Stimulated activated CD4-positive, alpha-beta T cell treated with anti-CD3 and anti-CD28 coated beads, Interleukin-12 subunit alpha, Interleukin-12 subunit beta, amount 100 ng/mL, for 48 hours (primary cell): ENCODE measurements at places on chromosomes 11 and 22.

DNA sequence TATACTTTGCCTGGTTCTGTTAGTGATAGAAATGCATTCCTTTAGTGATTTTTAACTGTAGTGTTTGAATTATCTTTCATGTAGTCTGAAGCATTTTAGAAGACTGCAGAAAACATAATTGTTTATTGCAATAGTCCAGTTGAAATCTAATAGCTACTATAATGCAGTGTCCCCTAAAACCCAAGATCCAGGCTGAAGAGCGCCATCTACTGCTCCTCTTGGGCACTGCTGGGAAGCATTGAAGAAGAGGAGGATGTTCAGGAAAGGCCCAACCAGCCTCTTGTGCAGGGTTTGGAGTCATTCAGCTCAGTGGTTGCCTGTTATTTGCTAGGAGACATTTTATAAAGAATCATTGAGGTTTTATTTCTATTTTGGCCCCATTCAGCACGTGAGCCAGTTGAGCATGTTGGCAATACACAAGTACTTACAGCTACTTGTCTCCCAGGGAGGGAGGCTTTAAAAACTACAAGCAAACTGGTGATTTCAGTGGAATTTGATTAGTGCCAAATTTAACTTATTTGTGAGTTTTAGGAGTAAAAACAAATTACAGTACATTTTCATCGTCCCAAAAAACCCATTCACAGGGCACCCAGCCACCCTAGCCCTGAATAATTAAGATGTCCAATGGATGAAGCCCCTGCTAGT, 74.9 kb upstream of the HORMAD2 start:
- DNase-seq, result peak; percentile 36

GRCh38 chr11:100232006-100232405, 455.1 kb upstream of the ARHGAP42 start:
- no peak for DNase-seq

- DNase-seq, result peak; percentile 23
These were observed 1.7 kb downstream of the PDE3B start for GRCh38 chr11:14645015-14645912.

DNA sequence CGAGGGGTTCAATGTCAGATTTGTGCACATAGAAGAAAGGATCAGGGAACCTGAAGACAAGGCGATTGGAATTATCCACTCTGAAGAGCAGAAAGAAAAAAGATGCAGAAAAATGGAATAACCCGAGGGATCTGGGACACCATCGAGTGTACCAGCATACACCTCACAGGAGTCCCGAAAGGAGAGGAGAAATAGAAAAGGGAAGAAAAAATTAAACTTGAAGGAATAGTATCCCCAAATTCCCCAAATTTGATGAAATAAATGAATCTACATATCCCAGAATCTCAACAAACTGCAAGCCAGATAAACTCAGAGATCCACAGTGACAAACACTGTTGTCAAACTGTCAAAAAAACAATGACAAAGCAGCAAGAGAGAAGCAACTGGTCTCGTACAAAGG, 21.4 kb downstream of the IL17REL start:
- no peak for DNase-seq

DNA sequence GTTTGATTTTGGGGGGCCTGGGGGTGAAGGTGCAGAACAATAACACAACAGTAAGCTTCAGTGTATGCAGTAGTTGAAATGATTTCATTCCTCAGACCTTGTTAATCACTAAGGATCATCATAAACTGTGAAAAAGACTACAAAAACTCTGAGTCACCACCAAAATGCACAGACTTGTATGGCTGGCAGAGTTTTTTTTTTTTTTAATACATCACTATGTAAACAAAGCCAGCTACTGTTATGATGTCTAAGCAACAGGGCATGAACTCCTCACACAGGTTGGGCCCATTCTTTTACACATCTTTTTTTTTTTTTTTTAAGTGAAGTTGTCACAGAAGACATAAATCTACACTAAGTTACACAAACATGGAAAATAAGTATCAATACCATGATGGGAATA, 311.9 kb downstream of the GUCY1A2 start:
- no peak for DNase-seq

DNA sequence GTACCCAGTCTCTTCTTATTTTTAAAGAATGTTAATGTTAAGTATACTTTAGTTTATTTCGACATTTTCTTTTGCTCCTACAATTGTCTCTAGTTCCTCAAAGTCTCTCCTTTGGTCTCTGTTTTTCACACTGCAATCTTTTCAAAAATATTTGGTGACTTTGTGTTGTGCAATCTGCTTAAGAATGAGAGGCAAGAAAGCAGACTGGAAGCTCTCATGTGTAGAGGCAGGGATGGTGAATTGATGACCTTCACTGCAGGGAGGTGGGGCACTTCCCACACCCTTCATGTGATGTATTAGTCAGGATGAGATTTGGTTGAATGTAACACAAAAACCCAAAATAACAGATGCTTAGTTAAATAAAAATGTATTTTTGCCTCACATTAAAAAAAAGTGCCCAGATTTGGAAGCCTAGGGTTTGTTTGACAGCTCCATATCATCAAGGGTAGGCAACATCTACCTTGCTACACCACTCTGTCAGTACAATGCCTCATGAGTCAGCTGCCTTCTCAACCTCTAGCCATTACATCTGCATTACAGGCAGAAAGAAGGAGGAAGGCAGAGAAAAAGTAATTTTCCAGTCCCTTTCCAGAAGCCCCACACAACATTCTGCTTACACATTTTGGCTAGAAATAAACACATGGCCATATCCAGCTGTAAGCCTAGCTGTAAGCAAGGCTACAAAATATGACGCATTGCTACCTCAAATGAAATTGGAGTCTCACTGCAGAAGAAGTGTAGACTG, 3.8 kb upstream of the MMP27 start:
- DNase-seq, result no peak

DNA sequence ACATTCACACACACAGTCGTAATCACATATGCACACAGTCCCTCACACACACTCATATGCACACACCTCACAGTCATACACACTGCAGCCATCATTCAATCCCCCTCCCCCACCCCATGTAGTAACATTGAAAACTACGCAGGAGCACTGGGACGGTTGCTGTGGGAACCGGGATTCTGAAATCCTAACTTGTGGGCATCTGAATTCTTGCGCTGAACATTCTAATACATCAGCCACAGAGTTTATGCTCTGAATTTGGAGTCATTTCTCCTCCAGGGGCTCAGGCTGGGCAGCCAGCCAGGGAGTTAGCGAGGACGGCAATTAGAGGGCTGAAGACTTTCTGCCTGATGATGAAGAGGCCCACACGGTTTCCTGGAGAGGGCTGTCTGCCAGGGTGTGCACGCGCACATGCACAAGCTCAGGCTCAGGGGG, 32.7 kb downstream of the CD6 start:
- no peak for DNase-seq

GRCh38 chr22:20094197-20094807, 14.3 kb downstream of the DGCR8 start:
- no peak for DNase-seq

GRCh38 chr11:131581046-131581445, 210.6 kb downstream of the NTM start:
- DNase-seq, result no peak

- DNase-seq, result no peak
These were observed 10.2 kb upstream of the LDHA start for GRCh38 chr11:18384157-18384641.
